Kidney epithelial cell (primary cell): ENCODE measurements at places on chromosomes 7 and 10.

GRCh38 chr7:117975476-117975875 lies 102.2 kb upstream of the CTTNBP2 start:
- DNase-seq, result no peak

- DNase-seq, result no peak
These were observed 83.2 kb downstream of the HECTD2 start for GRCh38 chr10:91493313-91493712.

GRCh38 chr7:25304691-25305090 lies 76.4 kb upstream of the NPVF start:
- DNase-seq, result no peak

- no peak for DNase-seq
These were observed 649 bp downstream of the SCD start for GRCh38 chr10:100347568-100348195.

DNA sequence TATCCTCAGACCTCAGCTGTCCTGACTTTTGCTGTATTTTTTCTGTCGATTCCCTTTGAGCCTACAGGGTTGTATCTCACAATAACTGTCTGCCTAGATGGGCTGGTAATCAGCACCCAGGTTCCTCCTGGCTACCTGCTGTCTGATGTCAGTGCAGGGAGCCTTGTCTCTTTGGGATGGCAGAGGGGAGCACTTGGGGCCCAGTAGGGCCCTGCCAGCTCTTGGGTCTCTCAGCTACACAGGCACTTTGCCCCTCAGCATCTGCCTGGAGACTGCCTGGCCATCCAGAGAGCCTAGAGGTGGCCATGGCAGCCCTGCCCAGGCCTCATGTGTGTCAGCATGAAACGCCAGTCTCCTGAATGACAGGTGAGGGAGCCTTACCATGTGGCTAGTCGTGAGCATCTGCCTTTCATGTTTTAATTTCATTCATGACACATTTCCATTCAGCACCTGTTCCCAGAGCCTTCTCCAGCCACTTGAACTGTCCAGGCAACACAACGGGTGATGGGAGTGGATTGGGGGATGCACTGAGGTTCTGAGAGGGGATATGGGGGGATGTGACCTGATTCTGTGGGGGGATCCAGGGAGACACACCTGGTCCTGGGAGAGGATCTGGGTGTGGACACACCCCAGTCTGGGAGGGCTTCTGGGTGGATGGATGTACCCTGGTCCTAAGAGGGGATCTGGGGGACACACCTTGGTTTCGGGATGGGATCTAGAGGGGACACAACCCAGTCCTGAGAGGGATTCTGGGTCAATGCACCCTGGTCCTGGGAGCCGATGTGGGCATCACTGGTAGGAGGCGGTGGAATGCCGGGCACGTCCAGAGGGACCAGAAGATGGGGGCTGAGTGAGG lies 21.9 kb downstream of the ADCY1 start:
- no peak for DNase-seq

DNA sequence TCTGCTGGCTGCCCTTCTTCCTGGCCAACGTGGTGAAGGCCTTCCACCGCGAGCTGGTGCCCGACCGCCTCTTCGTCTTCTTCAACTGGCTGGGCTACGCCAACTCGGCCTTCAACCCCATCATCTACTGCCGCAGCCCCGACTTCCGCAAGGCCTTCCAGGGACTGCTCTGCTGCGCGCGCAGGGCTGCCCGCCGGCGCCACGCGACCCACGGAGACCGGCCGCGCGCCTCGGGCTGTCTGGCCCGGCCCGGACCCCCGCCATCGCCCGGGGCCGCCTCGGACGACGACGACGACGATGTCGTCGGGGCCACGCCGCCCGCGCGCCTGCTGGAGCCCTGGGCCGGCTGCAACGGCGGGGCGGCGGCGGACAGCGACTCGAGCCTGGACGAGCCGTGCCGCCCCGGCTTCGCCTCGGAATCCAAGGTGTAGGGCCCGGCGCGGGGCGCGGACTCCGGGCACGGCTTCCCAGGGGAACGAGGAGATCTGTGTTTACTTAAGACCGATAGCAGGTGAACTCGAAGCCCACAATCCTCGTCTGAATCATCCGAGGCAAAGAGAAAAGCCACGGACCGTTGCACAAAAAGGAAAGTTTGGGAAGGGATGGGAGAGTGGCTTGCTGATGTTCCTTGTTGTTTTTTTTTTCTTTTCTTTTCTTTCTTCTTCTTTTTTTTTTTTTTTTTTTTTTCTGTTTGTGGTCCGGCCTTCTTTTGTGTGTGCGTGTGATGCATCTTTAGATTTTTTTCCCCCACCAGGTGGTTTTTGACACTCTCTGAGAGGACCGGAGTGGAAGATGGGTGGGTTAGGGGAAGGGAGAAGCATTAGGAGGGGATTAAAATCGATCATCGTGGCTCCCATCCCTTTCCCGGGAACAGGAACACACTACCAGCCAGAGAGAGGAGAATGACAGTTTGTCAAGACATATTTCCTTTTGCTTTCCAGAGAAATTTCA lies 1.7 kb downstream of the ADRB1 start:
- DNase-seq, result no peak

DNA sequence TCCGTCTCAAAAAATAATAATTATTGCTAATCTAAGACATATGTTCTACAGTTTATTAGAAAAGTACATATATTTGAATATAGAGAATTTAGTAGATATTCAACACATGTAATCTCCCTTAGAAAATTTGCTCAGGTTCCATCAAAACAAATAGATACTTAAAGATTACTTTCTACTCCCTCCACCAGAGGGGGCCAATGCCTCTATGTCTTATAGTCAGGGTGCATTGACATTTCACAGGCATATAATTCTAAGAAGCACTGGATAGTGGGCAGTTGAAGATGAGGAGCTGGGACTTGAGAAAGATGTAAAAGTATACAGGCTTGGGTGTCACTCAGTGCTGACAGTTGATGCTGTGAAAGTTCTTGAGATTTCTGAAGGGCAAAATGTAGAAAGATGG lies 301.6 kb upstream of the HPS1 start:
- DNase-seq, result peak; percentile 1

DNA sequence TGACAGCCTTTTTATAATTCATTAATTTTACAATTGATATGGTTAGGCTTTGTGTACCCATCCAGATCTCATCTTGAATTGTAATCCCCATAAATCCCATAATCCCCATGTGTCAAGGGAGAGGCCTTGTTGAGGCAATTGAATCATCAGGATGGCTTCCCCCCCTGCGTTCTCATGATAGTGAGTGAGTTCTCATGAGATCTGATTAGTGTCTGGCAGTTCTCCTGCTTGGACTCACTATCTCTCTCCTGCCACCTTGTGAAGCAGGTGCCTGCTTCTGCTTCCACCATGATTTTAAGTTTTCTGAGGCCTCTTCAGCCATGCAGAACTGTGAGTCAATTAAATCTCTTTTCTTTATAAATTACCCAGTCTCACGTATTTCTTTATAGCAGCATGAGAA lies 165.7 kb upstream of the GNAI1 start:
- no peak for DNase-seq

DNA sequence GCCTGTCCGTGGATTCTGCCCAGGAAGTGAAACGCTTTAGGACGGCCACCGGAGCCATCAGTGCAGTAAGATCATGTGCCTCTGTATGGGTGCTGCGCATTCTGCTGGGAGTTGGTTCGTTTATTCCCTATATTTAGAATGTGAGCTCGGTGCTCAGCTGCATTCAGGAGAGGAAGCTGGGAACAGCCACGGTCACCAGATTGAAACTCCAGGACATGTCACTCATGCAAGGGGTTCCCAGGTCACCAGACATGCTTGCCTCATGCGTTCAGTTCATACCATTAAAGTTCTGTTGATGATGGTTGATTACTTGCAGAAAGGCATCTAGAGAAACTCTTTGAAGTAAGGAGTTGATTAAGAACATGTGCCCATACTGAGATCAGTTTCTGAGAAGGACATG lies 78.1 kb downstream of the TRRAP start:
- no peak for DNase-seq

DNA sequence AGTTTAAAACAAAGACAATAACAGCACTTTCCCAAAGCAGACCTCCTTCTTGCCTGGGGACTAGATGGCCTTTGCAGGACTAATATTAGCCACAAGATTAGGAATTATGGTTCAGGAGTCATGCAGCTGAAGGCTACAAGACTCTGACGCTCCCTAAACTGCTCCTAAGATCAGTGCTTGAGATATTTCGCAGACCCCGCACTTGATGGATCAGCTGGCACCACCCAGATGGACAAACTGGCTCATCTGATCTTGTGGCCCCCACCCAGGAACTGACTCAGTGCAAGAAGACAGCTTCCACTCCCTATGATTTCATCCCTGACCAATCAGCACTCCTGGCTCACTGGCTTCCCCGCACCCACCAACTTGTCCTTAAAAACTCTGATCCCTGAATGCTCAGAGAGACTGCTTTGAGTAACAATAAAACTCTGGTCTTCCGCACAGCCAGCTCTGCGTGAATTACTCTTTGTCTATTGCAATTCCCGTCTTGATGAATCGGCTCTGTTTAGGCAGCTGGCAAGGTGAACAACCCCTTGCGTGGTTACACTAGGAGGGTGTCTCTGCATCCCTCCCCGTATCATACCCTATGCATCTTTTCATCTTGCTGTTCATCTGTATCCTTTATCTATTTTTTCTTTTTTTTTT lies 26.9 kb upstream of the NRBF2 start:
- DNase-seq, result no peak

DNA sequence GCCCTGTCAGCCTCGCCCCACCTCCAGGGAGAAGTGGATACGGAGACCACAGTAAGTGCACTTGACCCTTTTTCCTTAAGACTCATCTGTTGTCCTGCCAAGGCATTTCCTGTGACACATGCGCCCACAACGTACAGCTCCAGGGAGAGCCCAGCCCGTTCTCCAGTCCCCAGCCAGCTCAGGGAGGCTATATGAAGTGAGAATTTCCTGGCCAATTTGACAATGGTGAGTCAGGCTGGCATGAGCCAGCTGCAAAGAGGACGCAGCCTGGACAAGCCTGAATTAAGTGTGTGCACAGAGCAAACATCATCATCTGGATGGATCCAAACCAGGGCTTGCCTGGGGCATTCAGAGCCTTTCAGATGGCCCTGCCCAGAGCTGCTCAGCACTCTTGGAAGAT lies 244.8 kb downstream of the KCNMA1 start:
- DNase-seq, result peak; percentile 80

- no peak for DNase-seq
These were observed 173.3 kb downstream of the PDE1C start for GRCh38 chr7:31896925-31897324.
